Omental fat pad (tissue), 4 donors: ENCODE measurements at places on chromosomes 5 and 9. TPM values are rescaled to one million over a fixed set of nuclear protein-coding genes. Genes with fewer than 3 reads are reported as not detected.

Gene GRM6
- not detected for total RNA-seq

Gene PSMB7
- 193 TPM for total RNA-seq

Gene SV2C
- total RNA-seq: 0.06 TPM

Gene SERINC5
- 19.5 TPM for total RNA-seq

Gene RASEF
- 0.19 TPM for total RNA-seq

Gene LCN15
- not detected for total RNA-seq

Gene SNAPC3
- total RNA-seq: 16.9 TPM

Gene PCDHGB5
- 8.5 TPM for total RNA-seq

Gene PCDHB16
- 6.1 TPM for total RNA-seq

Gene BTNL3
- total RNA-seq: 0.24 TPM

Gene FBP2
- not detected for total RNA-seq

DNA sequence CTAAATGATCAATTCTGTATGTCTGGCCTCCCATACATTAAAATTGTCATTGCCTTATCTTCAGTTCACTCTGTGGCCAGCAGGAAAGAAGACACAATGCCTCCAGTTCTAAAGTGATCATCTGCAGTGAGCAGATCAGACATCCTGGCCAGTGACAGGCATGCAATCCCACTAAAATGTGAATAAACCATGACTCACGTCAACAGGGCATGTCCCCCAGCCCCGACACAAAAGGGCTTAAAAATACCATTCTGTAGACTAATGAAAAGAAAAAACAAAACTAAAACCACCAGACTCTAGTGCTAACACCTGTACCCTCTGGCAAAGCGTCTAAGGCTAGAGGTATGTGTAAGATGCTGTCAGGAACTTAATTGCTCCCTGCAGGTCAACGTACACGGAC is 38.5 kb downstream of the DDX31 start:
- DNase-seq: no peak

GRCh38 chr5:91245871-91246270 is 137.2 kb downstream of the ARRDC3 start:
- DNase-seq: no peak

DNA sequence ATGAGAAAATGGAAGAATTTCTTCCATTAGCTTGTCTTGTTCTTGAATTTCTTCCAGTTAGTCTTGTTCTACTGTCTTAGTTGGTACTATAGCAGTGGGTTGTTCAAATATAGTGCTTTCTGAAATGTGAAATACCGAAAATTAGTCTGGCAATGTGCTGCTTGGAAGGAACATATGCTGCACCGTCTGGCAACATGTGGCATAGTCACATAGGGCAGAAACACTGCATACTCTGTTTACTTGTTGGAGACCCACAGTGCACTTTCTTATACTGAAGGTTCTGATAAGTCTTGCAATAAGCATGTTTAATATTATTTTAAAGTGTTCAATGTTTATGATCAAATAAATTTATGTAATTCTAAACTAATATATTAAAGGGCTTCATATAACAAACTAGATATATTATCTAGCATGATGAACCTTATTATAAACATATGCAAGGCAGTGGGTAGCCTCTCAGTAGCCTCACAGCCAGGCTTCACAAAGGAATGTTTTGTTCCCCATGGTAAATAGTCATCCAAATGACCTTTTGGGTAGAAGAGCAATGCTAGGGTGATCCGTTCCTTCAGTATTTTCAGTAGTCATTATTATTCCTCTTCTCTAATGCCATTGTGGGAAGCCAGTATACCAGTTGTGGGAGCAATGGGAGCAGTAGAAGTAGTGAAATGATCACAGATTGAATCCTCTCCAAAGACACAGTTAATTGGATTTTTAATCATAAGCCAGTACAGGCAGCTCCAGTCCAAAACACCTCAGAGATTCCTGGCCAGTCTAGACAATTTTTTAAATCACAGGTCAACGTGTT is 1106.7 kb downstream of the DTWD2 start:
- DNase-seq: no peak

GRCh38 chr5:91266184-91266705 is 116.9 kb downstream of the ARRDC3 start:
- DNase-seq: no peak

DNA sequence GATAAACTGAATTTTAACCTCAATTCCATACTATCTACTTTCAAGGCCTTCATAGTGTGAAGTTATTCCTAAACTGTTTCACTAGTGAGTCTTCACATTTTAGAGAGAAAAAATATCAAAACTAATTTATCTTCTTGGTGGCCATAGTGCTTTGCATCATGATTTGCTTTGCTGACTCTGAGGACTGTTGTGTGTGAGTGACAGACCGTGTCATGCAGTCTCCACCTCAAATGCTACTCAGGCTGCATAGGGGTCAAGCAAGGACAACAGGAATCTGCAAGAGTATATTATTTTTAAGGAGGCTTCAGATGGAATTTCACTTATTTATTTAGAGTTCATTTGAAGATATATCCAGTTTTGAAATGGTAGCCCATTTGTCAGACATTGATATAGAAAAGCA is 34.5 kb downstream of the MACIR start:
- DNase-seq: no peak

DNA sequence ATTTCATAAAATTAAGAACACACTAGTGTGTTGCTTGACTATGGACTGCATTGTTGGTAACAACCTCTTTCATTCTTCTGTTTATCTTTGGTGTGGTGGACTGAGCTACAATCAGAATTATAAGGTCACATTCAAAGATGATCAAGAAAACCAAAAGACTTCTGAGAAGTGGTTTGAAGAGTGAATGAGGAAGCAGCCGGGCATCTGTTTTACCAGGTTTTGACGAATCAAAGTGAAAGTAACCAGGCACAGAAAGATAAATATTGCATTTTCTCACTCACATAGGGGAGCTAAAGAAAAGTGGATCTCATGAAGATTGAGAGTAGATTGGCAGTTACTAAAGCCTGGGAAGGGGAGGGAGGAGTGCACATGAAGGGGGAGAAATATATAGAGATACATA is 589.1 kb downstream of the ZNF608 start:
- no peak for DNase-seq

DNA sequence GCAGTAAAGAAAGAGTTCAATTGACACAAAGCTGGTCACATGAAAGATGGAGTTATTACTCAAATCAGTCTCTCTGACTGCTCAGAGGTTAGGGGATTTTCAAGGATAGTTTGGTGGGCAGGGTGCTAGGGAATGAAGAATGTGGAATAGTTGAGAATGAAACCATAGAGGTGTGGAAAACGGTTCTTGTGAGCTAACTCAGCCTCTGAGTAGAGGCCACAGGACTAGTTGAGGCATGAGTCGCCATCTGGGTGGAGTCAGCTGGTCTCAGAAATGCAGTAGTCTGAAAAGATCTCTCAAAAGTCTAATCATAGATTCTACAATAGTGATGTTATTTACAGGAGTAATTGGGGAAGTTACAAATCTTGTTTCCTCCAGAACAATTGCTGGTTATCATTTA is 178.9 kb upstream of the SPEF2 start:
- DNase-seq: no peak

DNA sequence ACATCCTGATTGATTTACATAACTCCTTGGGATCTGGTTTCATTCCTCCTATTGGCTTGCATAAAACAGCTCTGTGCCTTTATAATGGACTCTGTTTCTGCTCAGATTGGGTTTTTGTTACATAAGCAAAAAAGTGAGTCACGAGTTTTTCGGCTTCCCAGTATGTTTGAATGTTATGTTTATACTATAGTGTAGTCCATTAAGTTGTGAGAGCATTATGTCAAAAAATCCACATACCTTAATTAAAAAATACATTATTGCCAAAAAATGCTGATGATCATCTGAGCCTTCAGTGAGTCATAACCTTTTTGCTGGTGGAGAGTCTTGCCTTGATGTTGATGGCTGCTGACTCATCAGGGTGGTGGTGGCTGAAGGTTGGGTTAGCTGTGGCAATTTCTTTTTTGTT is 144.6 kb downstream of the CCDC171 start:
- no peak for DNase-seq

DNA sequence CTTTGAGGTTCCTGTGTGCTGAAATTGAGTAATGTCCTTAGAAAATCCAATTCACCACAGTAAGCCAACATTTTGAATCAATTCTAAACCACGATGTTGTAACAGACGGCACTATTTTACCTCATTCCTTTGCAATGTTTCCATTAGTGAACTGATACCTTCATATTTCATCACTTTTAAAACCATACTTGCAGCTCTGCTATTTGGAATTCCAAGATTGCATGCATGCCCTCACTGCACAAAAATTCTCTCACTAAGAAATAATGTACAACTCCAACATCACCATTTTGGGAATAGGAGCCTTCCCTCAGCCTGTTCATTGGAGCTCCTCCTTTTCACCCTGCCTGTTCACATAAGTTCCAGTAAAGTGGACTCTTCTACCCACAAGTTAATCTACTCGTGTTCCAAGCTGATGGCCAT is 74.8 kb upstream of the TGFBR1 start:
- DNase-seq: no peak

- DNase-seq: no peak
Observed at GRCh38 chr9:106287091-106287631, 575.8 kb upstream of the ZNF462 start.

- no peak for DNase-seq
Observed at GRCh38 chr5:125209650-125210049, 463.2 kb upstream of the ZNF608 start.

DNA sequence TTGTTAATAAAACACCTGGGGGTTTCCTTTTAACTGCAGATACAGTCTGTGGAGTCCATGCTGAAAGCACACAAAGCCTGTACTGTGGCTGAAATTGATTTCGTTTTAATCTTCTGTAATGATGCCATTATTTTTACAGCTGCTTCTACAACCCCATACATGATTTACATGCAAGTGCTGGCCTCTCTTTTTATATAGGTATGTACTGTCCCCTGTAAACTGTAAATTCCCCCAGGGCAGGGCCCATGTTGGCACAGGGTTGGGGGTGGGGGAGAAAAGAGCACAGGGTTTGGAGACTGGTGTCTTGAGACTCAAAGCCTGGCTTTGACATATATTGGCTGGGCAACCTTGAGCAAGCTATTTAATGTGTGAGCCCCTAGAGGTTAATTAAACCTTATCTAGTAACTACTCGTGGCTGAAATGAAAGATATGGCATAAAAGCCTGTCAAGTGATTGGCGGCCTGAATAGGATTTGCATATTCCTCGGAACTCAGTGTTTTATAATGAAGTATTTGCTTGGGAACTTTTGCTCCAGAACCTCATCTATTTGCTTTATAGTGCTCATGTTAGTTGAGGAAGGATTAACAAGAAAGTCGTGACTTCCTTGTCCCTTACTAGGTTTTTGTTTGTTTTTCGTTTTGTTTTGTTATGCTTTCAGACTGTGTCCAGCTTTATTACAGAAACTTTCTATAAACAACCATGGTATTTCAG is 34.0 kb downstream of the KLF4 start:
- no peak for DNase-seq

GRCh38 chr5:163766936-163767670 is 261.7 kb downstream of the MAT2B start:
- DNase-seq: no peak

GRCh38 chr5:61678966-61679365 is 346.9 kb downstream of the ZSWIM6 start:
- no peak for DNase-seq

GRCh38 chr5:72835633-72836032 is 19.2 kb downstream of the TNPO1 start:
- DNase-seq: no peak

DNA sequence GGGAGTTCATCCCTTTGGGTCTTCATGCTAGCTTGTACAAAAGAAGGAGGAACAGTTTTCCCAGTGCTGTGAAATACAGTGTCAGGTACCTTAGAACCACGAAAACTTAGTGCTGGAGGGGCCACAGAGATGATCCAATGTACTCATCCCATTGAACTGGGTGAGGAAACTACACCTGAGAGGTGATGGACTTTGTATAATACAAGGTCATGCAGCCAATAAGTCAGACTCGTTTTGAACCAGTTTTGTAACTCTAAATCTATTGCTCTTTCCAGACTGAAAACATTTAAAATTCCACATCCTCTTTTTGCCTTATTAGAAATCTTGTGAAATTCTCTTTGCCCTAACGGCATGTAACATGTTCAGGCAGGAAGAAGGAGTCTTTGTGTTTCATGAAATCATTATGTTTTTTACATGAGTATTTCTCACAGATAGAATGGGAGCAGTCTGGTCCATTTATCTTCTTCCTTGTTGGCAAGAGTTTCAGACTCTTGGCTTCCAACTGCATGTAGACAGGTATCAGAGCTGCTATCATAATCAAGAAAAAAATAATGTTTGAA is 146.8 kb upstream of the FBXL7 start:
- DNase-seq: no peak

GRCh38 chr5:78964889-78965288 is 20.2 kb downstream of the ARSB start:
- no peak for DNase-seq

GRCh38 chr5:58025809-58026208 is 434.1 kb downstream of the PLK2 start:
- DNase-seq: no peak

DNA sequence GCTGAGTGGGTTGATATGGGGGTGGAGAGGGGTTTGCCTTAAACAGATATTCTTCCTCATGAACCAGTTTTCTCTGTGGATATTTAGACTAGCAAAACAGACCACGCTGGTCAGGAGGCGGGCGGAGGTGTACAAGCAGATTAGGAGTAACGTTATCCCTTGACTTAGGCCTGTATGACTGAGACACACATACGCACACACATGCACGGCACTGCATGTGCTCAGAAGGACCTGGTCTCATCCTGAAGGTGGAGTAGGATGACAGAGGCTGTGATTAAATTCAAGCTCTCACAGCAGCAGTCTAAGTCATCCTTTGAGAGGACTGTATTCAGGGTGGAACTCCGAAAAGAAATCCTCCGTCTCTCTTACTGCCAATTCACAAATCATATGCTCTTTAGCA is 209.7 kb downstream of the DIRAS2 start:
- no peak for DNase-seq
